ENCODE measurements at places on chromosomes 7 and 10. TPM values are rescaled to one million over a fixed set of nuclear protein-coding genes. Genes with fewer than 3 reads are reported as not detected.

GRCh38 chr10:97713826-97714400, 383 bp downstream of the MARVELD1 start:
- peak; percentile 74 for DNase-seq

Gene STEAP1
- 3.9 TPM for total RNA-seq

DNA sequence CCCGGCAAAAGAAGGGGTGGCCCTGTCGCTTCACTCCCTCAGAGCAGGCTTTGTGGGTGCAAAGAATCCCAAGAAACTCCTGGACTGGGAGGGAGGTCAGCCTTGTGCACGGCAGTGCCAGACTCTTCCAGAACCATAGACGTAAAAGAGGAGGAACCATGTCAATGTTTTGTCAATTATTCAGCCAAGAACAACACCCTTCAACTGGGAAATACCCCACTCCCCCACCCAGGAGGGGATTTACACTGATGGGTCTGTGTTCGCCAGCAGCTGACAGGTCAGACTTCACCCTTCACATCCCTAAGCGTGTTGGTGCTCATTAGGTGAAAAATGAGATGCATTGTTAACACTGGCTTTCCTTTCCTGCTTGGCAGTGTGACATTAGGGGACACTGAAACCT, 116.8 kb upstream of the BMPER start:
- no peak for DNase-seq

DNA sequence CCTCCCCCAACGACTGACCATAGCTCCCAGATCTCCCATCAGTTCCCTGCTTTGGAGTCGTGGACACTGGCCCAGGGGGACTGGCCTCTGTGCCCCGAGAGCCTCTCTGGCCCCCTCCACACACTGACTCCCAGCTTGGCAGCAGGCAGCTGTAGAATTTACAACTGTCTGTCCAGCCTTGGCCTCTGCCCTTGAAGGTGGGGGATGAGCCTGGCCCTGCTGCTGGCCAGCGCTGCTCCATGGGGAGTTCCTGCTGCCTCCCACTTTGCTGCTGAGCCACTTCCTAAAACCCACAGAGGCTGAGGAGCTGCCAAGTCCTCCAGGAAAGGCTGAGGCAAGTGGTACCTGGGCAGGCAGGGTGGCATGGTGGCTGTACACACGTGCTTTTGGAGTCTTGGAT, 147.1 kb downstream of the WDR11 start:
- no peak for DNase-seq

DNA sequence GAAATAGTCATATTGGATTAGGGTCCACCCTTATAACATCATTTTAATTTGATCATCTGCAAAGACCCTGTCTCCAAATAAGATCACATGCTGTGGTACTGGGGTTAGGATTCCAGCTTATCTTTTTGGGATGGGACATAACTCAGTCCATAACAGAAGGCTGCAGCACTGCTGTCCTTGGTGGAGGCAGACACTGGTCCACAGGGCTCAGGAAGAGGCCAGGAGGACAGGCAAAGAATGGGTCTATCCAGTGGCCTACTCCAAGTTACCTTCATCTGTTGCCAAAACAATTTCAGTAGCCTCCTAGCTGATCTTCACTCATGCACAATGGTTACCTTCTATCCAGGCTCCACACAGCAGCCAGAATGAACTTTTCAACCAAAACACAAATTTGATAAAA, 387.0 kb downstream of the GRID1 start:
- DNase-seq, result no peak

DNA sequence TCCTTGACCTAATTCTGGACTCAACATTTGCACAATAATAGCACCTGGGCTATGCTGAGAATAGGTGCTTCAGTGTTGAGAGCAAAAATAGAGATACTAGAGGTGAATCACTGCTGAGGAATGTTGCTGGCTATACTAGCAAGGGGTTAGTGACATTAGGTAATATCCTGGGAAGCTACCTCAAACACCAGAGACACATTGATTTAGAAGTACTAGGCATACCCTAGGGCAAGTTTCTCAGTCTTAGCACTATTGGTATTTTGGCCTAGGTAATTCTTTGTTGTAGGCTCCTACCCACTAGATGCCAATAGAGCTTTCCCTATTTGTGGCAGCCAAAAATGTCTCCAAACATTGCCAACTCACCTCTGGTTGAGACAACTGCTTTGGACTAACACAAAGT, 484.0 kb upstream of the MBL2 start:
- no peak for DNase-seq

DNA sequence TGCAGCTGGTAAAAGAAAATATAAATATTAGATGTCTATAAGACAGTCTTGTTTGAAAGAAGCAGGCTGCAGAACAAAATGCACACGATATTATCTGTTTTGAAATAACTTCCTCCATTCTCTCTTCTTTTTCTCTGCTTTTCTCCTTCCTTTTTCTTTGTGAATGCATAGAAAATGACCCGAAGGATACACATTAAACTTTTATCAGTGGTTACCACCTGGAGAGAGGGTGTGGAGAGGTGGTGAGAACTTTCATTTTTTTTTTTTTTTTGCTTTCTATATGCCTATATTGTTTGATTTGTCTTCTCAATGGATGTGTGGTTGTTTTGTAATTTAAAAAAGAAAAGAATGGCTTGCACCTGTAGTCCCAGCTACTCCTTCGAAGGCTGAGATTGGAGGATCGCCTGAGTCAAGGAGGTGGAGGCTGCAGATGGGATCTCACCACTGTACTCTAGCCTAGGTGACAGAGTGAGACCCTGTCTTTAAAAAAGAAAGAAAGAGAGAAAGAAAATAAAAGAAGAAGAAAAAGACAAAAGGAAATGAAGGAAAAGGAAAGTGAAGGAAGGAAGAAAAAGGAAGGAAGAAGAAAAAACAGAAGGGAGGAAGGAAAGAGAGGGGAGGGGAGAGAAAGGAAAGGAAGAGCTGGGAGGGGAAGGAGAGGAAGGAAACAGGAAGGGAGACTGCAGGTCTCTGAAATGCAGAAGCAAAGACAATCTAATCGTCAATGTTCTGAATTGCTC, 64.4 kb downstream of the SAMD9 start:
- no peak for DNase-seq

DNA sequence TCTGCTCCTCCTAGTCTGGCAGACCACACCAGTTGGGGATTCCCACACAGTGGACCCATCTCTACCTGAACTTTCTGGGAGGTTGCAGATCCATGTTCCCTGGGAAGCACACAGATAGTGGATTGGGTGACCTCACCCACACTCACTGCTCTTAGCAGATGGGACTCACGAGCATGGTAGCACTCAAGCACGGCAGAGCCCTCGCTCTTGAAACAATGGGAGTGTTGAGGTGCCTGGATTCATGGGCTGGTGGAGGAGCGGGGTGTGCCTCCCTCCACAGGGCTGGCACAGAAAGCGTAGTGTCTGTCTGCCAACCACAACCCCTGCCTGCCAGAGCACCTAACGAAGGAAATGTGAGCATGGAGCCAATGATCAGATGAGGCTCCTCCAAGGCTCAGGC, 568.0 kb downstream of the POM121L12 start:
- no peak for DNase-seq

Gene GATA3
- total RNA-seq, result 1.9 TPM

DNA sequence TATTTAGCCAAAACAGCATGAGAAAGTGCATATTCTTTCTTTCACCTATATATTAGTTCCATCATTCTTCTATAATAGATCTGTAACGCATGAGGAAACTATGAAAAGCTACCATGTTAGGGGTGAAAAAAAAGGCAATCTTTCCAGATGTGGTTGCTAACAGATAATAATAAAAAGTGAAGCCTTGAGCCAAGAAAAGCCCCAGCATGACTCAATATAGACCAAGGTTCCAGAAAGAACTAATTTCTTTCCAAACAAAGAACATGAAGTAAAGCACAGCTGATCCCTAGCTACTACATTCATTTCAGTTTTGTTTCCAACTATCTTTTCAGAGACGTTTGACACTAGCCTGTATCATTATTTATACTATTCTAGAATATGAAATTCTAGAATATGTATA, 16.4 kb downstream of the ARL4A start:
- no peak for DNase-seq

DNA sequence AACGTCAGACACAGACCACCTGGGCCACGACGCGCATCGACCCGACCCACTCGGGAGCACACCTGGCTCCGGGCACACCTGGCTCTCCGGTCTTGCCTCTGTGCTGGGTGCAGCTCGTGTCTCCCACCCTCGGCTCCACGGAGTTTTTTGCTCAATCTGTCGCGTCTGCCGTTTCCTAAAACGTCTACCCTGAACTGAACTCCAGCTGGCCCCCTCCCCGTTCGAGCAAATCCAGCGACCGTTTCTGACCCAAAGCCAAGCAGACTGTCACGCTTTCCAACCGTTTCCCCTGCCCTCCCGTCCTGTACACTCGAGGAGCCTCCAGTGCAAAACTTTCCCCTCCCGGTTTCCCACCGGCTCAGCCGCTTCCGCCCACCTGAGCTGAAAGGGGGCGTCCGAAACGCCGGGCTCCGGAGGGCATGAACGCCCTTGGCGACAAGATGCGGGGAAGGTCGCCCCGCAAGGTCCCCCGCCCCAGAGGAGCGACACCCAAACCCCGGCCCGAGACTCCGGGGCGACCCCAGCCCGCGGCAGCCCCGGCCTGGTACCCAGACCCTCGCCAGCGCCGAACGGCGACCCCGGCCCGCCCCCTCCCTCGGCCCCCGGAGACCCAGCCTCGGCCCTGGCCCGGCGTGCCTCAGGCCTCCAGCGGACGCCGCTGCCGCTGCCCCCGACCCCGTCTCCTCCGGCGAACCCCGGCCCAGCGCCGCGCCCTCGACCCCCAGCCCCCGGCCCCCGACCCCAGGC, 557 bp downstream of the CYTH3 start:
- DNase-seq, result no peak

- DNase-seq, result no peak
These were observed 711 bp downstream of the KIF20B start for GRCh38 chr10:89702121-89702480.

Gene MMD2
- total RNA-seq, result 0.24 TPM

Gene MYL10
- total RNA-seq, result not detected

Gene OPN1SW
- not detected for total RNA-seq

DNA sequence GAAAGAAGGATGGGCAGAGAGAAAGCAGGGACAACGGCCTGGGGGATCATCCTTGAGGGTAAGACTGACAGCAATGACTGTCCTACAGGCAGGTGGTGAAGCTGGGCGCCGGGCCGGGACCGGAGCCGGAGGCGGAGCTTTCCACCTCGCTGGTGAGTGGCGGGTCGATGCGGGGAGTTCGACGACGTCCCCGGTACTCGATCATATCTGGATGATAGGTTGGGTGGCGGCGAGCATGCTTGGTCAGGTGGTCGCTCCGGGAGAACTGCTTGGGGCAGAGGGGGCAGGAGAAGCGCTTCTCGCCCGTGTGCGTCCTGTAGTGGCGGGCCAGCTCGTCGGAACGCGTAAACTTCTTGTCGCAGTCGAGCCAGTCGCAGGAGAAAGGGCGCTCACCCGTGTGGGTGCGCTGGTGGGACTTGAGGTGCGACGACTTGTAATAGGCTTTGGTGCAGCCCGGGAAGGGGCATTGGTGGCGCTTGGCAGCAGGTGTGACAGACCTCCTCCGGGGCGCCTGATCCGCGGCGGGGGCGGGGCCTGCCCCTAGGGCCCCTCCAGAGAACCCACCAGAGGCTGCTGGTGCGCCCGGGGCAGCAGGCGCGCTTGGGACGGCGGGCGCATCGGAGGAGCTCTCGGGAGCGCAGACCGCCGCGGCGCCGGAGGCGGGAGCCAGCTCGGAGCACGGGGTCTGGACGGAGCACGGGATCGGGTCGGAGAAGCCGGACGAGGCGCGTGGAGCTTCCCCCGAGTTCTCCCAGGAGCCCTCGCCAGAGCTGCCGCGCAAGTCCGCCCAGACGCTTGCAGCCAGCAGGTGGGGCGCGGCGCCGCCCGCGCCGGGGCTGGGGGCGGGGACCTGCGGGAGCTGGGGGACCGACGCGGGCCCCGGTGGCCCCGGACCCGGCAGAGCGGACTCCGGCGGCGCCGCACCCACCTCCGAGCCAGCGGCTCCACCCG, 752 bp downstream of the KLF14 start:
- no peak for DNase-seq

- no peak for DNase-seq
These were observed 3.4 kb downstream of the KCNIP2 start for GRCh38 chr10:101840102-101840684.

- no peak for DNase-seq
These were observed 26.5 kb downstream of the HDAC9 start for GRCh38 chr7:18521945-18522566.

GRCh38 chr7:141785706-141786552, 4.1 kb upstream of the TAS2R5 start:
- peak; percentile 29 for DNase-seq

DNA sequence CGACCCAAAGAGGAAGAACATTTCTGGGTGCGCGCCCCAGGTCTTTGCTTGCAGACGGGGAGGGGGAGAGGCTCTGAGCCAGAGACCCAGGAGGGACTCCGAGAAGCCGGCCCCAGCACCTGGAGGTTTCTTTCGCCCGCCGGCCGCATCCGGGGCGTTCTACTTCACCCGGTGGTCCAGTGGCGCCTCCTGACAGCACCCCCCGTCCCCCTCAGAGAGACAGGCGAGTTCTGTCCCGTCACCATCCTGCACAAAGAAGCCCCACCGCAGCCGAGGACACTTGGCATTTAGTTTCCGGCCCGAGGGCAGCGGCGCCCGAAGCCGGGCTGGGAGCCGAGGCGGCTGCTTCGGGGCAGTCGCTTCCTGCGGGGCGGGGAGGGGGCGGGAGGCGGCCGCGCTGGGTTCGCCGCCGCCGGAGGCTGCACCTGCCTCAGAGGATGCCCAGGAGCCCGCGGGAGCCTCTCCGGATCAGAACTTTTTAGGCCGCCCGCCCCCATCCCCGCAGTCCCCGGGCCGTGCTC, at the start of gene TMEM178B:
Gene TMEM178B (plus strand): TSS at position 424 of the 521 bp plus-strand sequence.
- no peak for DNase-seq

DNA sequence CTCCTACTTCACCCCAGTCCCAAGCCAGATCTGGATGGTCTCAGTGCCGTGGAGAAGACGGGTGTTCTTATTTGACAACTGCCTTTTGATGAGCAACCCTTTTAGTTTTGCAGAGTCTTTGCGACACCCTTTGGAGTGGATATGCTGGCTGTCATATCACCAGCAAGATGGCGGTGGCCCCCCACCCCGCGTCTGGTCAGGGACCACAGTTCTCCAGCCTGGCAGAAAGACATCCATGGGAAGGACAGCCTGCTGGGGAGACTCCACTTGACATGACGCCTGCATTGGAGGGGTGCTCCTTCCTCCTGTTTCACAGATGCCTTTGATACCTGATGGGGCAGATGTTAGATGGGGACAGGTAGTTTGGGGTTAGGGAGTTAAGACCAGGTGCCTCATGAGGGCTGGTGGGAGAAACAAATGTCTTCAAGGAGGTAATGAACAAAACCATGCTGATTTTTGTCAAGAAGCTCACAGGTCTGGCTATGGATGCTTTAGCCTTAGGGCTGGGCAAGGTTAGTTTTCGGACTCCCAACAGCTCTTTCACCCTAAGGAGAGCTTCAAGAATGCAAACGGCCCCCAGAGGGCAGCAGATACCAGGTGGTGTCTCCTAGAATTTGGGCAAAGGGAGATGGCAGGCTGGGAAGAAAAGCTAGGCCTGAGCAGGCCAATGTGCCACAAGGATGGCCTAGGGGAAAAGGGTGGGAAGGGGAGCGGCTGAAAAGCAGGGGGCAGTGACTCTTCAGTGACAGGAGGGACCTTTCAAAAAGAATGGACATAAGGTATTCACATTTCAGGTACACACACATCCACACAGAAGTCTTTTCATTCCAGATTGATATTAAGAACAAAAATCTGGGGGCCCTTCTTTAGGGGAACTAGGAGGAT, 95.2 kb downstream of the CLEC2L start:
- DNase-seq, result peak; percentile 27
